ENCODE measurements at places on chromosomes 3 and 15. TPM values are rescaled to one million over a fixed set of nuclear protein-coding genes. Genes with fewer than 3 reads are reported as not detected.

DNA sequence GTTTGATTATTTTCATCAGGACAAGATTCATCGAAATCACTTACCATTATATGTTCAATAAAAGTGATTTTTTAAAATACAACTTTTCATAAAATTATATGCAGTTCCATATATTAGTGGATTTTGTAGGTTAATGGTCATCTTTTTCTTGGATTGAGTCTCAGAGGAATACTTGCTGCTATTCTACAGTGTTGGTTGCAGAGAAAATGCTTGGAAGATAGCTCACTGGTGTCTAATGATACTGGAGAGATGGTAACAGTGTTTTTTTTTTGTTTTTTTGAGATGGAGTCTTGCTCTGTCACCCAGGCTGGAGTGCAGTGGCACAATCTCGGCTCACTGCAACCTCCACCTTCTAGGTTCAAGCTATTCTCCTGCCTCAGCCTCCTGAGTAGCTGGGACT lies 143.3 kb downstream of the TCF12 start:
- no peak for DNase-seq

Gene SI
- total RNA-seq = not detected

- no peak for DNase-seq
Observed at GRCh38 chr3:171039674-171040073, 13.2 kb upstream of the SLC2A2 start.

- DNase-seq = no peak
Observed at GRCh38 chr3:48422272-48422671, 7.6 kb downstream of the PLXNB1 start.

GRCh38 chr15:86213888-86214287 lies 134.2 kb downstream of the AGBL1 start:
- DNase-seq = no peak

Gene PEAK1
- 67.4 TPM for total RNA-seq

Gene NKIRAS1
- 22.6 TPM for total RNA-seq

- no peak for DNase-seq
Observed at GRCh38 chr3:100400419-100400779, 490 bp downstream of the TOMM70 start.

Gene RTP4
- total RNA-seq = 1.0 TPM

DNA sequence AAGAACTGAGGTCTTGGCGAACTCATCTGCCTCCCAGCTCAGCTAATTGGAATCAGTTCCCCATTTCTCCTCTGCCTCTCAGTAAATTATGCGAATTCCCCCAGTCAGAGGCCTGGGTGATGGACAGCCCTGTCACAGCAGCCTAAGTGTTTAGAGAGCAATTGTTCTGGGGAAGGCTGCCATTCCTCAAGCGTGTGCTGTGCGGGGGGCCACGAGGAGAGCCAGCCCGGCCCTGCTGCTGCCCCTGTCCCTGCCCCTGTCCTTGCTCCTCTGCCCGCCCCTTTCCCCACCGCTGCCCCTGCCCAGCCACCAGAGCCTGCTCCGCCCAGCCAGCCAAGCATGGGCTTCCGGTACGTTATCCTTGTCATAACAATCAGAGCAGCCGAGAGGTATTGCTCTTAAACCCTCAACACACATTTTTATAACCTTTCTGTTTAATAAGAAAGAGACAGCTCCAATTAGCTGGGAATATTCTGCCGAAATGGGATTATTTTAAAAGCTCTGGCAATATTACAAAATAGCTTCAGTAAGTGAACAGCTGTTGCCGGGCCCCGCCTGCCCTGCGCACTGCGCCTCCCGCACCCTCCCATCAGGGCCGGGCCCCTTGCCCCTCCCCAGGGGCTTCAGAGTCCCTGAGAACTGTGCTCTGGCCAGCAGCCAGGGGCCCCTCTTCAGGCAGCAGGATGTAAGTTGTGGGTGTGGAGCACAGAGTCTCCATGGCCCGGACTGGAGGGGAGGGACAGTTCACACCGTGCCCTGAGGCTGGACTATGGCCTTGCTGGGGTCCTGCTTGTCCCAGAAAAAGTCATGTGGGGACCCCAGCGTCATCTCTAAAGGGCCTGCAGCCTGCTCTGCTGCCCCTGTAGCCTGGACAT lies 12.4 kb upstream of the CACNA2D2 start:
- DNase-seq = peak; percentile 80

GRCh38 chr3:159727506-159727905 lies 261.1 kb upstream of the IL12A start:
- no peak for DNase-seq

Gene MYO5C
- 2.1 TPM for total RNA-seq
